ENCODE measurements at places on chromosomes 2 and 18.

DNA sequence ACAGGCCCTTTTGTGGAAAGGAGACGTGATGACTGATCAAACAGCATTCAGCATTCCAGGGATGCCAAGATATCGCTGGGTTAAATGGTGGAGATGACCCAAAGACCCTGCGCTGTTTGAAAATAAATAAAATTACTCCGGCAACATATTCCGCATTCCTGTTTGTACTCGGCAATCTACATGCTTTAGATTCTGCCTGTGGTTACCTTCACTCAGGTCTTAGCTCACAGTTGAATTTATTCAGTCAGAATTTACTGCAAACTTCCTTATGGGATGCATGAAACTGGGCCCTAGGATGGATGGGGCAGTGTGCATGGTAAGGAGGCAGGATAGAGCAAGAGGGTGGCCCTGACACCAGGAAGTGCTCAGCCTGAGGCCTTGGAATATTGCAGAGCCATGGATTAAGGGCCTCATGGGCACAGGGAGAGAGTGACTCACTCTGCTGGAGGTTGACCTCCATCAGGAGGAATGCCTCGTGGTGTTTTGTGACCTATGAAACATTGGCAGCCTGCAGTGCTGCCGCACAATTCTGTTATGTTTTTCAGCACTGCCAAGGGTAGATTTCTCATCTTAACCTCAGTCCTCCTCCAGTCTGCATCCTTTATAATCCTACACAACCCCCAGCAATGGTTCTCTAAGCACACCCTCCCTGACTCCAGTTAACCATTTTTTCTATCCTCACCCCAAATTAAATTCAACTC is 321.4 kb downstream of the IRS1 start:
- no peak for DNase-seq

DNA sequence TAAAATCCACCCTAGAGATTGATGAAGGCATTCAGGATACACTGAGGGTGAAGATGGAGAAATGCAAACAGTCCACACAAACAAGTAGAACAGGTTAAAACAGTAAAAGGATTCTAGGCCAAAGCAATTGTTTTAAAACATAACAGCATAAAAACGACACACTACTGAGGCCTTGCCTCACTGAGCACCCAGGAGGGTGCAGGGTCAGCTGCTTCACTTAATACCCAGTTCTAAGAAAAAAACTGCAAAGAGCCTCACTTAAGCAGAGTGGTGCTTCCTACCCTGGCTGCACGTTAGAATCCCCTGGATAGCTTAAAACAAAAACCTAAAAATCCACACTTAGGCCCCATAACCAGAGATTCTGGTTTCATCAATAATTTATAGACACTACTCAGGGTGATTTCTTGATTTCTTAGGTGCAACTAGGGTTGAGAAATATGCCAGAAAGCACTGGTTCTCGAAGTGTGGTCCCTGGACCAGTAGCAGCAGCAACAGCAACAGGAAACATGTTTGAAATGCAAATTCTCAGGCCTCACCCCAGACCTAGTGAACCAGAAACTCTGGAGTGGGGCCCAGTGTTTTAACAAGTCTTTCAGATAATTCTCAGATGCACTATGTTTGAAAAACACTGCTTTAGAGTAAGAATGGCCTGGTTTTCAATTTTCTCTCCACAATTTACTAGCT is 279.1 kb downstream of the ZEB2 start:
- no peak for DNase-seq

GRCh38 chr2:1676091-1676912 is 68.0 kb downstream of the PXDN start:
- no peak for DNase-seq

DNA sequence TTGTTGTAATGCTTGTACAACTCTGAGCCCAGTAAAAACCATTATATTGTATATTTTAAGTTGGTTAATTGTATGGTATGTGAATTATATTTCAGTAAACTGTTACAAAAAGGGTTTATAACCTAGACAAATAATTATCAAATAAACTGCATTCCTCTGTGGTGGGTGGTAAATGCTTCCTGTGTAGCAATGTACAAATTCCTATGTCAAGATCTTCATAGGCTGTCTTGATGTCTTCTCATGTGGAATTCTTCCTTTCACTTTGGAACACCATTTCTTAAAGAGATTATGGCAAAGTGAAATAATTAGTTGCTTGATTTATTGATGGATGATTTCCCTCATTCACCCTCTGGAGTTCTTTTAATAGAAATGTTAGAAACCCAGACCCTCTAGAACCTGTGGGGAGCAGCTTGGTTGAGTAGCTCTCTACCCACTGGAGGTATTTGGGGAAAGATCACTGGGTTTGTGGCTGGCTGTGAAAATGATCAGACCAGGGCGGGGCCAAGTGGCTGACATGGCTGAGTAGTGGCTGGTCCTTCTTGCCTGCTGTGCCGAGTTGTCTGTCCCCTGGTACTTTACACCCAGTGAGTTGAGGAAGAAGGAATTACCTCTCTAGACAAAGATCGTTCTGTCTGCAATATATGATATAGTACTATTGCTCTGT is 22.4 kb upstream of the MGAT5 start:
- no peak for DNase-seq

DNA sequence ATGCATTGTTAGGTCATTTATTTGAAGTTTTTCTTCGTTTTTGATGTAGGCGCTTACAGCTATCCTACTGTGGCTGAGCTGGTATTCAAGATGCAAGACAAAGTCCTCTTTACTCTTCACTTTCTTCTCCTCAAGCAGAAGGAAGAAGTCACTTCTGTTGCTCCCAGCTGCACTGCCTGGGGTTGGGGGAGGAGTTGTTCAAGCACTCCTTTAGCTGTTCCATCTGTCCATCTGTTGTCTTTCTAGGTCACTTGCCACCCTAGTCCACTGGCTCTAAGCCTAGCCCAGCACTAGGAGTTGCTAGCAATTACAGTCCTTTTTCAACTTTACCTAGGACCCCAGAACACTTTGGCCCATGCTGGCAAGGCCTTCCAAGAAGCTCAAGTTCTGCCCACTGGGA is 200.6 kb upstream of the RBMS1 start:
- DNase-seq = no peak

GRCh38 chr2:64212801-64213321 is 68.6 kb upstream of the PELI1 start:
- DNase-seq = no peak

GRCh38 chr2:236180831-236181453 is 12.8 kb upstream of the GBX2 start:
- DNase-seq = peak; percentile 33

GRCh38 chr2:224668123-224668909 is 47.8 kb downstream of the CCDC195 start:
- no peak for DNase-seq

- no peak for DNase-seq
Measured at GRCh38 chr2:73730810-73731209, 6.3 kb downstream of the TPRKB start.

GRCh38 chr2:25310709-25310964 is 31.1 kb downstream of the DNMT3A start:
- no peak for DNase-seq

GRCh38 chr2:220789961-220790360 is 782.1 kb downstream of the EPHA4 start:
- no peak for DNase-seq

- no peak for DNase-seq
Measured at GRCh38 chr2:119436993-119437772, 5.5 kb downstream of the TMEM37 start.

DNA sequence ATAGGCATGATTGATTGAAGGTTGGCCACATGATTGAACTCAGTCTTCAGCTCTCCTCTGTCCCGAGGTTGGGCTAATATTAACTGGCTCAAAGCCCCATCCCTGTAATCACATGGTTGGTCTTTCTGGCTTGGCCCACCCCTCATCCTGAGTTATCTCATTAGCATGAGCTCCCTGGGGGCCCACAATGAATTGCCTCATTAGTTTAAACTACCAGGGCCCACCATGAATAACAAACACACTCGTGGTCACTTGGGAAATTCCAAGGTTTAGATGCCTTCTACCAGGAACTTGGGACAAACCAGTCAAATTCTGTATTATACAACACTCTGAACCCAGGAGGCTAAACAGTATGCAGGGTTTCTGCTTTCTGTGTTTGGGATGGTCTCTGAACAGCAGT is 121.7 kb upstream of the B3GNT2 start:
- no peak for DNase-seq

- no peak for DNase-seq
Measured at GRCh38 chr18:3722649-3723433, 272.9 kb downstream of the TGIF1 start.

DNA sequence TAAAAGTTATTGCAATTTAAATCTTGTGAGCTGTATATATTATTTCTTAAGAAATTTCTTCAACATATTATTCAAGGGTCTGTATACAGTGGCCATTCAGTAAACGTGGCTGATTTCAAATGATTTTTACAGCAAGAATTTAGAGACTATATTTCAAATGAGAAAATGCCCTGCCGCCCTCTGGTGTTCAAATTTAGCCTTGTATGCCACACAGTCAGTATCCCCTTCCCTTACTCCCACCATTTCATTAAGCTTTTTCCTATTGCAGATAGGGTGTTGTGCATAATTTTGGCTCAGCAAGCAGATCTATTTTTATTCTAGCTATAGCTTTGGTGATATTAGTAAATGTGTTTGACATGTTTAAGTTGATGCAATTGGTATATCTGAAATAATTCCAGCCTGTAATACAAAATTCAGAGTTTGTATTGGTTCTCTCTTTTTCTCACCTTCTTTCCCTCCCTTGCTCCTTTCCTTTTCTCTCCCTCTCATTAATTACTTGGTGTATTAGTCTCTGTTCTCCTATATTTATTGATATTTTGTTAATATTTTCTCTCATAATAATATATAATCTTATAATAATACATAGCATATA is 22.8 kb upstream of the SCN7A start:
- peak; percentile 20 for DNase-seq

- DNase-seq = no peak
Measured at GRCh38 chr2:173448938-173449471, 94.3 kb downstream of the CDCA7 start.

- no peak for DNase-seq
Measured at GRCh38 chr2:39696838-39697237, 31.1 kb downstream of the TMEM178A start.

GRCh38 chr2:183059561-183059960 is 19.0 kb upstream of the DUSP19 start:
- DNase-seq = no peak

DNA sequence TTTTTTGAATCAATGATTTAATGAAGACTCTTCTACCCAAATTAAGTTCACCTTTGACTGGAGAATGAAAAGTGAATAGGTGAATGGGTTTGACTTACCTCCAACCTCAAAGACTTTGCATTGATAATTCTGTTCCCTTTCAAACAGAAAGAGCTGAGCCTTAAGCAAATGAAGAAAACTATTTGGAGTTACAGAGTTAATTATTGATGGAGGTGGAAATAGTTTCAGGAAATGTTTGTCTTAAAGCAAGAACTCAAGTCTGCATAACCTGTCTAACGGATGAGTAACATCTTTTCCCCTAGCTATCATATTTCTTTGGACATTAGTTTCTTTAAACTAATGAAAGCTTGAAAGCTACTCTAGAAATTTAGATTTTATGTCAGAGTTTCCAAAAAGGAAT is 166.5 kb downstream of the CERS6 start:
- no peak for DNase-seq

GRCh38 chr2:85017411-85018048 is 46.6 kb downstream of the KCMF1 start:
- DNase-seq = no peak

- DNase-seq = no peak
Measured at GRCh38 chr2:236167297-236168109, 683 bp downstream of the GBX2 start.

GRCh38 chr18:48300463-48300961 is 108.7 kb downstream of the ZBTB7C start:
- peak; percentile 34 for DNase-seq

GRCh38 chr18:1648712-1649111 is 744.0 kb downstream of the ADCYAP1 start:
- no peak for DNase-seq

- peak; percentile 20 for DNase-seq
Measured at GRCh38 chr2:10305254-10305635, 2.5 kb downstream of the HPCAL1 start.

DNA sequence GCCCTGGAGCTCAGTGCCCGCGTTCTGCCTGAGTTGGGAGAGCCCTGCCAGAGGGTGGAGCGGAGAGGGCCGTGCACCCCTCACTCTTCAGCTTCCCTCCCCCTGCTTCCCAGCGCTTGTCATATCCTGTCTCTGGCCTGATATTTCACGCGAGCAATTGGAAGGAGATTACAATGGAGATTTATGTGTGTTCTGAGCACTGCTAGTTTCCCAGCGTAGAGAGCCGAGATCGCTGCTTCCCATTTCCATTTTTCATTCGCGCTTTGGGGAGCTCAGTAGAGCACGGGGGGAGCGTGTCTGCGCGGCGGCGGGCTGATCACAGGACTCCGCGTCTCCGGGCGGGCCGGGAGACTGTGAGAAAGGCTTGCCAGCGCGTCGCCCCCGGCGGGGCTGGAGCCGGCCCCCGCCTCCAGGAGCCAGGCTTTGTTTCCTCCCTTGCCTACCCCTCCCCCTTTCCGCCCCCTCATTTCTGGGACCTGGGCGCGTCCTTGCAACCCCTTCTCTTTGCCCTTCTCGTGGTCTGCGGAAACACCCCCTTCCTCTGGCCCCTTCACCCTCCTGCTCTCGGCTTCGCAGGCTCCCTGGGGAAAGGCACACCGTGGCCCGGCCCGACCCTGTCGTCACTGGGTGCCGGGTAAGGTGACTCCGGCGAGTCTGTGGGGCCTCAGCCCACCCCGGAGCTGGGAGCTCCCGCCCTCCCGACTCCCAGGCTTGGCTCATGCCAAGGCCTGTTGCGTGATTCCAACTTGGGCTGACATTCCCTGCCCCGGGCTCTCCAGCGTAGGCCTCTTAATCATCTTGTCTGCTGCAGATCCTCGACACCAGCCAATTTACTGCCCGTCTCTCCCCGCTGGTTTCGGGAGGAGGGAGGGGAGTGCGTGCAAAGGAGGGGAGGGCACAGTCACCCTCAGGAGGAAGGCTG is 5.8 kb downstream of the DLX2 start:
- DNase-seq = no peak

DNA sequence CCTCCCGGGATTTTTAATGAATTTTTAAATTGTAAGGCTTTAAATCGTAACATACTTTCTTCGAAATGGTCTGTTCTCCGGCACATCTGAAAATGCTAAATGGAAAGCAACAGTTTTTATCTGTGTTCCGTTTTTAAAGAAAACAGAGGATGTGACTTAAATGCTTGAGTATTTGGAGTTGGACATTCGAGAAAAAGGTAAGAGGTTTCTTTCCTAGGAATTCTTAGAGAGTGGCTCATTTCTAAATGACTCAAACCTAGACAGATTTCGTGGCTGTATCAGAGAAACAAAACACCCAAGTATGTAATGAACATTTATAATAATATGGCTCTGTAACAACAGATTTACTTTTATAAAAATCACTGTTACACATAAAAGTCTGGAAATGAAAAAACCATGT is 177.6 kb upstream of the CCDC68 start:
- DNase-seq = no peak
